ENCODE measurements at places on chromosomes 5 and 9.

- DNase-seq = no peak
Measured at GRCh38 chr5:134585966-134586365, 46.7 kb downstream of the SAR1B start.

DNA sequence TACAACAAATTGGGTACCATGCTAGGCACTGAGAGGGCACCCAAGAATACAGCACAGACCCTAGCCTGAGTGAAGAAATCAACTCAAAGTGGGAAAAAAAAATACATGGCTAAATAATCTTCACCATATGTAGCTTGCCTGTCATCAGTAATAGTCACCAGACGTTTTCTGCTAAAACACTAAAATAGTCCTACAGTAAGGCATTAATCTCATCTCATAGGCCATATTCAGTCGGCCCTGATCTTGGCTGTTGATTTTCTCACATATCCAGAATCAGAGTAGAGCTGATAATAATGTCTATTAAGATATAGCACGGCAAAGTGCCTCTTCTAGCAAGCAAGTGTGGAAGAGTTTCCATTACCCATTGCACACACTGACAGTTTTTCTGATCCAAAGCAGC lies 322.1 kb upstream of the SLC30A5 start:
- no peak for DNase-seq

- no peak for DNase-seq
Measured at GRCh38 chr9:79447762-79448161, 124.0 kb upstream of the TLE4 start.

GRCh38 chr9:130894546-130894945 lies 2.1 kb downstream of the QRFP start:
- no peak for DNase-seq
